ENCODE measurements at places on chromosomes 12 and 14.

DNA sequence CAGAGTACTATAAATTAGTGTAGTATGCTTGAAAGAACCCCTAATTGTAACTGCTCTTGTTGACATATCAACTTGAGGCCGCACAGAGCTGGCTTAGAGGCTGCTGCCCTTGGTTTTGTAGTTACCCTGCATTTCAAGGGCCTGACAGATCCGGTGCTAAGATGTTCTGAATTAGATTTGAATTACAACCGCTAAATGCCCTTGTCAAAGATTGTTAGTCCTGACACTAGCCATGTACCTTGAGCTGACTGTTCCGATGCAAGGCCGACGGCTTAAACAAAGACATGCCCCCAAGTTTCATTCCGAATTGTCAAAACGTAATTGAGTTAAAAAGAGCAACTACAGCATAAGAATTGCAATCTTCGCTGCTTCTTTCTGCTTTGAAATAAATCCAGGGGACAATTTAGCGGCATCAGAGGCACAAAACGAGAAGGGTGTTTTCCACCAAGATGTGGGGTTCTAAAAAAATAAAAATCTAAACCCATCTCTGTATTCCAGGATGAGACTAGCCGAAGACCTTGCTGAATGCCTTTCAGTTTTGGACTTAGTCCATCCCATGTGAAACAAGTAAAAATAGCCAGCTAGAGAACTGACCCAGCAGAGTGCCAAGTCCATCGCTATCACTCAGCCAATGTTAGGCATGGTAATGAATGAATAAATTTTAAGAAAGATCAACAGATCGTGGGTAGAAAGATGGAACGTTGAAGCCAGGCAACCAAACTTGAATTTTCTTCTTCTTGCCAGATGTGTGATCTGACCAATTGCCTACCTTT is 148.7 kb downstream of the DICER1 start:
- DNase-seq, result no peak

DNA sequence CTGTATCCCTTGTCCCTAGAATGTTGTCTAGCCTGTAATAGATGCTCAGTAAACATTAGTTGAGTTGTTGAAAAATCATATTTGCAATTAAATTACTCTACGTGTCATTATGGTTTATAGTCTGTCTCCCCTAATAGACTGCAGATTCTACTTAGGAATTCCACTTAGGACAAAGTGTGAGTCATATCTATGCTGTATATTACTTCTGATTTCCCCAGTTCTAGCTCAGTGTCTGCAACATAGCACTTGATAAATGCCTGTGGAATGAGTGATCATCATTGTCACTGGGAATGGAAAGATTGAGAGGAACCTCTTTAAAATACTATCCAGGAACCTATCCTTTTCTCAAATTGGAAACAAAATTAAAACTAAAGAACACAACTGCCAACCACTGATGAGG is 99.3 kb downstream of the TBX5 start:
- no peak for DNase-seq

DNA sequence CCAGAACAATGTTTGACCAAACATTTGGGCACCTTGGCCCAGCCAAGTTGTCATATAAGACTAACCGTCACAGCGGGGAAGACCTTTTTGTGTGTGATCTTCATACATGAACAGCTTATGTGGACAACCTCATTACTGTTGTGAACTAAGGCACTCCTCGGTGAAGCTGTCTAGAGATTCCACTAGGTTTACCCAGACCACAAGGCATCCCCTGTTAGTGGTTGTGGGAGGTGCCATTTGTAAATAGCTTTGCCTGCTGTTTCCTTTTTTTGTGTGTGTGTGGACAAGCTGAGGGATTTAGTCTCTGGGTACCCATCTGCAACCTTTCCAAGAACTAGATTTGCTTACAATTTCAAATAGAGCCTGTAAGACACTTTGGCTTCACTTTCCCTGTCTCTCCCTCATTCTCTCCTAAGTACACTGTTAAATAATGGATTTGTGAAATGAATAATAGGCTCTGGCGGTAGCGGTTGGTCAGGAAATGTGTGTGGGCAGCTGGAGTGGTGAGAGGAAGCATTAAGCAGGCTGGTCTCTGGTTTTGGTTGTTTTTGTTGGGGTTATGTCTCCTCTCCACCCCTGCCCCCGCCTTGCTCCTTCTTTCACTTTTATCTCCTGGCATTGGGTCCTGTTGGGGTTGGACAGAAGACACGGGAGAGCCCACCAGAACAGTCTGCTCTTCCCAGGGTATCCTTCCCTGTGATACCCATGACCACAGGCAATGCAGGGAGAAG is 727.6 kb downstream of the VRK1 start:
- no peak for DNase-seq

- DNase-seq, result no peak
Observed at GRCh38 chr14:38718519-38718918, 384.5 kb downstream of the SEC23A start.

- no peak for DNase-seq
Observed at GRCh38 chr14:101184572-101184971, 281.1 kb upstream of the RTL1 start.

- peak; percentile 38 for DNase-seq
Observed at GRCh38 chr14:22564463-22564862, 24.6 kb downstream of the DAD1 start.

DNA sequence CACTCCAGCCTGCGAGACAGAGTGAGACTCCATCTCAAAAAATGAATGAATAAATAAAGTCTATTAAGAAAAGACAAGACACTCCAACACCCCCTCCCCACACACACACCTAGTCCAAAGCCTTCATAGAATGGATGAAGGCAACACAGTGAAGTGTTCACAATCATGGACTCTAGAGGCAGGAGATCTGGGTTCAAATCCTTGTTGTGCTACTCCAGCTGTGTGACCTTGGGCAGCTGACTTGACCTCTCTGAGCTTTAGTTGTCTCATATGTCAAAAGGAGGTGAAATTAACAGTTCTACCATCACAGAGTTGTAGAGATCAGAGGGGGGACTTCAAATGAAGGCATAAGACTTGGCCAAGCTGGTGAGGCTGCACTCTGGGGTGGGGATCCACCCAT is 95.8 kb upstream of the MAP1LC3B2 start:
- no peak for DNase-seq

DNA sequence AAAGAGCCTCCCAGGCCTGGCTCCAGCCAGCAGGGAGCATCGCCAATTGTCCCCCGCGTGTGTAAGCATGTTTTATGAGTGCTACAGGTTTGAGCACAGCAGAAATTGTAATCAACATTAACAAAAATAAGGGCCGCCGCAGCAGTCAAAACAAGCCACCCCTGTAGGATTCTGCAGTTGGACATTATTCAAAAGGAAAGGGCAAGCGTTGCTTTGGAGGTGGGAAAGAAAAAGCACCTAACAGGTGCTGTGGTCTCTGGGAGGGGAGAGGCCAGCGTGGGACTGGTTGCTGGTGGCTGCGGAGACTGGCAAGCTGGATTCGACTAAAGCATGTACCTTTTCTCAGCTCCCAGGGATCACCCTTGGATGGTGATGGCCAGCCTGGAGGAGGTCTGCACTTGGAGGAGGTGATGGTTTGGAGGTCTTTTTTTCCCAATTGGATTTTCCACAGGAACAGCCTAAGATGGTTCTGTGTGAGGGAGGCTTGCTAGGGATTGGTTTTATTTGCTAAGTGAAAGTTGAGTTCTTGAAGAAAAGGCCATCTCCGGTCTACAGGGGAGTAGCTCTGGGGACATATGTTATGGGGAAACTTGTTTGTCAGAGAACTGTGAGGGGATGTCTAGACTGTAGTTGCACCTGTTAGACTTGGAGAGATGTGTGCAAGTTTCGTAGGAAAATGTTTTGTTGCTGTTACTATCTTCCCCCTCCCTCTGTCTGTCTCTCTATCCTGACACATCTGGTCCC is 2.0 kb downstream of the DYRK2 start:
- DNase-seq, result peak; percentile 34

GRCh38 chr12:68789144-68789878 is 18.7 kb upstream of the MDM2 start:
- no peak for DNase-seq

GRCh38 chr14:99156090-99156425 is 115.9 kb downstream of the BCL11B start:
- no peak for DNase-seq

DNA sequence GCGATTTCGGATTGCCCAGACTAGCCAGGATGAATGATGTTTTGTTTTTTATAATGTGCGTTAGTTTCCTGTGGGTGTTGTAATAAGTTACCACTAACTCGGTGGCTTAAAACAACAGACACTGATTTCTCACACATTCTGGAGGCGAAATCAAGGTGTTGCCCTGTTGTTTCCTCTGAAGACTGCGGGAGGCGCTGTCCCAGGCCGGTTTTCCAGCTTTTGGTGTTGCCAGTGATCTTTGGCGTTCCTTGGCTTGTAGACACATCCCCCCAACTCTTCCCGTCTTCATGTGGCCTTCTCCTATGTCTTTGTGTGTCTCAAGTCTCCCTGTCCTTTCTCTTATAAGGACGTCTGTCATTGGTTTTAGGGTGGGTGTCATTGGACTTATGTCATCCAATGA is 267.7 kb downstream of the AACS start:
- DNase-seq, result no peak

DNA sequence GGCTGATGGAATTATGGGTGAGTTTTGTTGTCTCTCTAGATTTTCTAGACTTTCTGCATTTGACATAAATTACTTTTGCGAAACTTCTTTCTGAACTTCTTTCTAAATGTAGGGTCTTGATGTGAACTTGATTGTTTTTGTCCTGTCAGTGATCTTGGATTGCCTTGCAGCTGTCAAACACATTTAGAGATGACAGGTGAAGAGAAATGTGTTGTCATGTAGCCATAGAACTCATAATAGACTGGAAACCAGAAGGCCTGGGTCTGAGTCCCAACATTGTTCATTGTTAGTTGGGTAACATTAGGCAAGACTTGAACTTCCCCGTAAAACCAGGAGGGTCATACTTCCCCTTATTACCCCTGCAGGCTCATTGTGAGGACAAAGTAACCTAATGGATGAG is 109.0 kb downstream of the LRIG3 start:
- DNase-seq, result no peak

DNA sequence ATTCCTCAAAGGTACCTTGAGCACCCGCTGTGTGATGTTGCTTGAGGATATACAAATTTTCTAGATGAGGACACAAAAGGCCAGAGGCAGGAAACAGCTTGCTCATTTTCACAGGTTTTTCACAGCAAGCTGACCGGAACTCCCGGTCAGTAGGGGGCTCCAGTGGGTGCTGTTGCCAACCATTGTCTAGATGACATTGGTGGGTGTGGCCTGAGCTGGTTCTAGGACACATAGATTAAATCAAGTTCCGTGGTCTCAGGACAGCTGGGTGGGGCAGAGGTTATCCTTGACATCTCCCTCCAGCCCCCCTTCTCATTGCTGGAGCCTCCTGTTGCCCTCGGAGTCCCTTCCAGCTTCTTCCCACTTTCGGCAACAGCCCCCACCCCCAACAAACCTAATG is 153.6 kb upstream of the FKBP4 start:
- DNase-seq, result peak; percentile 17

DNA sequence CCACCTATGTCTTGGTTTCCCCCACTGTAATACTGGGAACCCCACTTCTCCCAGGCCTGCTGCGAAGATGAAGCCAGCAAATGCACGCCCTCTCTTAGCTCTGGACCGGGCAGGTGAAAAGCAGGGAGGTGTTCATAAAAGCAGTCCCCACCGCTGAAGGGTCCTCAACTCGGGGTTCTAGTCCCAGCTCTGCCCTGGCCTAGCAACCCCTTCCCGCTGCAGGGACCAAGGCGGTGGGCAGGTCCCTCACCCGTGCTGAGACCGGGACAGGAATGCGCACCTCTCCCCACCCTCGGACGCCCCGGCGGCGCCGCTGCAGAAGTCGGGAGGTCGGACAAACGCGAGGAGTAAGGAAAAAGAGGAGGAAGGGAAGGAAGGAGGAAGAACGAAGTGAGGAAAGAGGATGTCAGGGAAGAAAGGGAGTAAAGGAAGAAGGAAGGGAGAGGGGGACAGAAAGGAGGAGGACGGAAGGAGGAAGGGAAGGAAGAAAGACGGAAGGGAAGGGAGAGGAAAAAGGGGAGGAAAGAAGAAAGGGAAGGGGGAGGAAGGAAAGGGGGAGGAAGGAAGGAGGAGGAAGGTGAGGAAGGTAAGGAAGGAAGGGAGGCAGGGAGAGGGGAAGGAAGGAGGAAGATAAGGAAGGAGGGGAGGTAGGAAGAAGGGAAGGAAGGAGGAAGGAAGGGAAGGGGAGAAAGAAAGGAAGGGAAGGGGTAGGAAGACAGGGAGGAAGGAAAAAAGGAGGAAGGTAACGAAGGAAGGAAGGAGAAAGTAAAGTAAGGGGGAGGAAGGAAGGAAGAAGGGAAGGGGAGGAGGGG is 701 bp downstream of the SPRING1 start:
- DNase-seq, result no peak

GRCh38 chr14:53023325-53023724 is 72.5 kb upstream of the FERMT2 start:
- DNase-seq, result no peak

DNA sequence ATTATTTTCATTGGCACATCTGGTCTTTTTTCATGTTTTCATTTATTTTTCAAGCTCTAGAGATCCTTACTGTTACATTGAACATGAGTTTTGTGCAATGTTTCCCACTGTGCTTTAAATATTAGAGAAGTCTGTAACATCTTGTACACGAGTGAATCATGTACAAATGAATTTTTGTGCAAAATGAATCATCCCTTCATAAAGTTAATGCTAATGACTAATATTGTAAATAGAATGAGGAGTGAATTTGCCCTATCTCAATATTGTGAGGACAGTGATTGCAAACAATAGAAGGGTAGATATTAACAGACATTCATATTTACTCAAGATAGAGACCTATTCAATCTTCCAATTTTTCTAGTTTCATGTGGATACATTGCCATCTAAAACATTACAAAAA is 463.3 kb upstream of the FOXG1 start:
- no peak for DNase-seq

DNA sequence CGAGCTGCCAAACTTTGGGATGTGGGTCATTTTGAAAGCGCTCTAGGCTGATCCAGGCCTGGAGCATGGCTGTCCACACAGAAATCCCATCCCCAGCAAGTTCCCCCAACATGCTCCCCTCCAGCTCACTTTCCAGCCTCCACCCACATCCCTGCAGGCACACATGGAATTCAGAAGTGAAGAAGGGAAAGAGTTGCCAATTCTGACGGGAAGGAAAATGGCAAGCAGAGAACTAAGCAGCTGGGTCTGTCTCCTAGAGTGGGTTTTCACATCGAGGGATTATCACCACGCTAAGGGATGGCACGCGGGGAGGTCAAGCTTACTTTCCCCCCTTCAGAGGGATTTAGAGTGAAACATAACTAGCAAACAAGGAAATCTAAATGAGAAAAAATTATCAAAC is 142.3 kb downstream of the RIMBP2 start:
- DNase-seq, result no peak

All from cerebellar cortex (tissue), 1 donor.